Muscle of arm (tissue), 14 donors: ENCODE measurements at places on chromosomes 12 and 14.

DNA sequence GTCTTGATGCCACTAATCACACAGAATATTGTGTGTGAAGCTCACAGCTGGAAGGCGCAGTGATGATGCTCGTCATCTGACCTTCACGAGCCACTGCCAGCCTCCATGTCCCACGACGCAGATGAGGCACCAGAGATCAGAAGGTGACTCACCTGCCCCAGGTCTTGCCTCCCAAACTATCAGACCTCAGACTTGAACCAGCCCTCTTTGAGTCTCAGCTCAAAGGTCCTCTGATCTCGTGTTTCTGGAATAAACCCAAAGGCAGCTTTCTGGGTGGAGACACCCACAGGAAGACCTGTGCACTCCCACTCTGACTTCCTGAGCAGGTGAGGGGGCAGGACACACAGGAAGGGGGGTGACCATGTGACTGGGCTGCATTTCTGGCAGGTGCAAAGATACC, 19.6 kb upstream of the CHGA start:
- no peak for DNase-seq

- no peak for DNase-seq
These were observed 15.5 kb upstream of the ETV6 start for GRCh38 chr12:11633968-11634367.

- no peak for DNase-seq
These were observed 349.9 kb downstream of the ETNK1 start for GRCh38 chr12:22974865-22975264.

DNA sequence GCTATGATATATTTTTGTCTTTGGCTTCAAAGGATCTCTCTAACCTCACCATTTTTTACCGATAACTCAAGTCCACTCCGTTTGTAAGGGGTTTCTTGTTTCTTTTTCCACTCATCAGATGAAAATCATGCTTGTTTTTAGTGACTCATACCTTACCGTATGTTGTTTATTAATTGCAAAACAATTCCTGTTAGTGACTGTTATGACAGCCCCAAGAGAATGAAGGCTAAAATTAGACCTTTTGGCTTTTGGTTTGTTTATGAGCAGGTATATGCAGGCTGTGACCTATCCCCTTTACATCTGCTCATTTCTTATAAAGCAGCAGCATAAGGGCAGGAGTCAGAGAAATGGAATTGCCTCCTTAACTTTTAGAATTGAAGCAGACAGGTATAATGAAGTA, 319.8 kb downstream of the CEP128 start:
- DNase-seq, result no peak

- DNase-seq, result no peak
These were observed 69.7 kb downstream of the CMAS start for GRCh38 chr12:22115711-22116110.
